Progenitor cell of endocrine pancreas (in vitro differentiated cells): ENCODE measurements at places on chromosomes 12 and 14.

DNA sequence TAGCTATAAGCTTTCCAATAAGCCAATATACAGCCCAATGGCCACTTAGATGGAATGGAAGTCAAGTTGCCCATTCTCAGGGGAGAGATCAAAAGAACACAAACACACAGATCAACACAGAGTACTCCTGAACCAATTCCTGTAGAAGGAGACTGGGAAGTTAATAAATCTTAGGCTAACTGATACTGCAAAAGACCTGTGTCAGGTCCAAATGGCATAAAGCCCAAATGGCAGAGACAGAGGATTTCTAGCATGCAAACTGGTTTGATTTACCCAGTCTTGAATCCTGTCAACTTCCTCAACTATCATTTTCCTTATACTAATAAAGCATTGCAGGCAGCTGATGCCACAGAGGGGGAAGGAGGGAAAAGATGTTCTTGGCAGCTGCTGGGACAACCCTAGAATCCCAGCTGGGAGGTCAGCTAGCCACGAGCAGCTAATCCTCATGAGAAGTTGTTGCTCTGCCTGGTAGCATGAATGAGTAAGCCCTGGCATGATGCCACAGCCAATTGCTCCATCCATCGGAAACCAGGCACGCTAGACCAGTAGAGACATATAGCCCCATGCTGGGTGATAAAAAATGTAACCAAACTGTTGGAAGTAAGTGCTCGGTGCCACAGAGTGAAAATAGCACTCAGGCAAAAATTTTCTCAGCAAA lies 26.2 kb downstream of the ANG start:
- DNase-seq, result no peak

- no peak for DNase-seq
These were observed 492.2 kb downstream of the APAF1 start for GRCh38 chr12:99137124-99137855.

DNA sequence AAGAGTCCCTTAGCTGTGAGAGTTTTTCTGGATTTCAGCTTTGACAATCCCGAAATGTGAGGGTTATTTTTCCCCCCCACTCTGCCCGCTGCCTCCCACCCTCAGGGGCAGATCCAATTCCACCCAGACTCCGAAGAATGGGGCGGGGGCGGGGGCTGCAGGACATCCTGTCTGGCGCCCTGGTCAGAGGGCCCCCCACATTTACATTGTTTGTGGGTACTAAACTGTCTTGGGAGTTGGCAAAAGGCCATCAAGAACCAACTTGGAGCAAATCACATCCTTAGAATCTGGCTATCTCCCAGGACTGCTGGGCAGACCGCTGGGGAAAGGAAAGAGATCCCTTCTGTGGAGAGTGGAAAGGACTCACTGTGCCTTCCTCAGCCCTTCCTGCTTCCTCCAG lies 2.4 kb downstream of the EMP1 start:
- no peak for DNase-seq

GRCh38 chr14:61033855-61034254 lies 52.8 kb downstream of the SLC38A6 start:
- no peak for DNase-seq

- DNase-seq, result no peak
These were observed 55.8 kb downstream of the EXOC5 start for GRCh38 chr14:57212919-57213318.

DNA sequence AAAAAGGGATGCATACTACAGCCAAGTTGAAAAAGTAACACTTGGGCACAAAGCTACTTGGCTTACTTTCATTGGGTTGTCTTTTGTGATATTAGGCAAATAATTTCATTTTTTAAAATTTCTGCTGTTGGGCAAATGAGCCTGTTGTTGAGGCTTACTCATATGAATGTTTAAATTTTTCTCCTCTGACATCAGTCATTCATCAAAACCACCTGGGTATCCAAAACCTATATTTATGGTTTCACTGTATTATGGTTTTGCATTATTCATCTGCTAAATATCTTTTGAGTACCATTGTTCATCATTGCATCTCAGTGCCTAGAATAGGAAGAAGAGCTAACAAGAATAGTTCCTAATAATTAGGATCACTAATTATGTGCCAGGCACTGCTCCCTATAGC lies 28.1 kb downstream of the DYRK2 start:
- DNase-seq, result no peak

GRCh38 chr14:29223947-29224346 lies 457.4 kb downstream of the FOXG1 start:
- no peak for DNase-seq

- no peak for DNase-seq
These were observed 1.4 kb upstream of the AKAP5 start for GRCh38 chr14:64463873-64464272.

GRCh38 chr14:81537193-81537592 lies 3.5 kb upstream of the SEL1L start:
- DNase-seq, result no peak

DNA sequence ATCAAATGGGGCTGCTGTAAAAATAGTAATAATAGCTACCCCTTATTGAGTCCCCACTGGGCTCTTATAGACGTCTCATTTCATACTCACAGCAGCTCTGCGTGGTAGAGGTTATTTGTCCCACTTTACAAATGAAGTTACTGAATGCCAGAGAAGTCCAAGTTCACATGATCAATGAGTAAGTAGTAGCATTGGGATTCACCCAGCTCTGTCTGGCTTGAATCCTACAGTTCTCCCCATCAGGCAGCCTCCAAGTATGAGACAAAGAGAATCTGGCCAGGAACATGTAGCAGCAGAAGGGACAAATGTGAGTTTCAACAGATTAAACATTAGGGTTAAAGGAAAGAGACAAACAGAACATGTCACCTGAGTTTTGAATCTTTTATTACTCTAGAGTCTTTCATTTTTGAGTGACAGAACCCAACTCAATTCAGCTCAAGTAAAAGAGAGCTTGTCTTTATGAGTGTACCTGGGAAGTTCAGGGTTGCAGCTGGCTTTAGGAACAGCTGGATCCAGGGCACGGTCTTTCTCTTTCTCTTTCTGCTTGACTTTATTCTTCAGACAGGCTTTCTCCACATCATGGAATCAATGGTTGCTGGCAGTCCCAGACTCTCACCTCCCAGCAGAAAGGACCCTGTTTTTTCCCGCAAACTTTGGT lies 64.1 kb upstream of the JDP2 start:
- DNase-seq, result no peak

- DNase-seq, result no peak
These were observed 32.2 kb upstream of the BCL7A start for GRCh38 chr12:121989276-121990113.

GRCh38 chr14:104420990-104421389 lies 158.6 kb upstream of the C14orf180 start:
- DNase-seq, result no peak

GRCh38 chr14:75983019-75983358 lies 1.2 kb upstream of the TGFB3 start:
- no peak for DNase-seq

GRCh38 chr12:44158746-44159145 lies 322.9 kb downstream of the TMEM117 start:
- no peak for DNase-seq

- no peak for DNase-seq
These were observed 4.4 kb upstream of the KCNK10 start for GRCh38 chr14:88327497-88327896.

GRCh38 chr12:126772171-126772864 lies 1494.7 kb upstream of the TMEM132C start:
- no peak for DNase-seq

DNA sequence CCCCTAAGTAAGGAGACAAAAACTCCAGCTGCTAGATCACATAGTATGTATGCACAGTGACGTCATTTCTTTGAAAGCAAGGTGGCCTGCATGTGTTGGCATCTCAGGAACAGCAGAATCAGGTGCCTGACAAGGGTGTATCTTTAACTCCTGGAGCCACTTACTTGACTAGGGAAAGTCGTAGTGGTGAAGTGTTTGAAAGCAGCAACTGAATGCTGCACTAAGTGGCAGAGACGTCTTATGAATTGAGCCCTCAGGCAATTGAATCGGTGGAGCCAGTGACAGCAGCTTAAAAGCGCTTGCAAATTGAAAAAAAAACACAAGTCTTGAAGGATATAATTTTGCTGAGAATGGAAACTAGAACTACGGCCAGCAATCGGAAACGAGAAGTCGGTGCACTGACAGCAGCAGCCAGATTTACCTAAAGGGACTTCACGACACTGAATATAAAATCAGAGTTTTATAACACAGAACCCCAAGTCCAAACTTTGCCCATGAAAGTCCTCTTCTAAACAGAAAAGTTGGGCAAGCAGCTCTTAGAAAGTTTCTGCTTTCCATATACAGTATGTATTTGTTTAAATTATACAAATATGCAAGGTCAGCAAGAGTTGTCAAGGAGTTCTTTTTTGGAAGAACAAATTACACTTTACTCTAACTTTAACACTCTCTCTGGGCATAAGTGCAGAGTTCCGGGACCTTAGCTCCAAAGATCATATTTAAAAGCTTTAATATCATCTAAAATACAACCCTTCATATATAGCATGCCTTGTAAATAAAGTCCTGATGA lies 1.1 kb downstream of the IGF1 start:
- no peak for DNase-seq

DNA sequence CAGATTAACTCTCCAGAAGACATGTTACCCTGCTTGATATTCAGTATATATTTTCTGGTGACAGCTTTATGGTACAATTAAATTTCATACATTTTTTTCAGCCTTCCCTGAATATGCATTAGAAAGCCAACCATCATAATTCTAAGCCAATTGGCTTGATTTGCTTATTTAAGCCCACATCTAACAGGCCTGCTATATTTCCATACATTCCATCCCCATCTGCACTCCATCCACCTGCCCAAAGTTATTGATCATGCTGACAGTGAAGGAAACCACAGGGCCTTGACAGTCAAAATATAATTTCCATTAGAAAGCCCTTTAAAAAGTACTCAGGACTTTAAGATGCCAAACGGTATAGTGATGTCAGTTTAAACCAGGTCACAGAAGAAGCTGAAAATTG lies 164.3 kb downstream of the GXYLT1 start:
- DNase-seq, result no peak

- no peak for DNase-seq
These were observed 39.8 kb downstream of the EGLN3 start for GRCh38 chr14:33911046-33911445.

DNA sequence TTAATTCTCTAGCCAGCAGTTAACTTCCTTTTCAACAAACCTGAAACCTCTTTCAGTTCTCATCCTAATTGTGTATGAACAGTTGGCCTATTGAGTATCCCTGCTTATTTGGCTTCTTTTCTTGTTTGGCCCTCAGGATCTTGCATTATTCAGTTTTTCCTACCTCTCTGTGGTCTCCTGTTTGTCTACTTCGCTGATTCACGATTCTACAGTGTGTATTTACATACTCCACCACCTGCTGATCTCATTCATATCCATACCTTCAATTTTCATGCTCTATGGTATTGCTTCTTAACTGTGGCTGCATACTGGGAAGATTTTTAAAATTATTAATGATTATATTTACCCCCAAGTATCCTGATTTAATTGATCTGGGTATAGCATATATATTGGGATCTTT lies 56.4 kb downstream of the RASSF9 start:
- DNase-seq, result no peak

DNA sequence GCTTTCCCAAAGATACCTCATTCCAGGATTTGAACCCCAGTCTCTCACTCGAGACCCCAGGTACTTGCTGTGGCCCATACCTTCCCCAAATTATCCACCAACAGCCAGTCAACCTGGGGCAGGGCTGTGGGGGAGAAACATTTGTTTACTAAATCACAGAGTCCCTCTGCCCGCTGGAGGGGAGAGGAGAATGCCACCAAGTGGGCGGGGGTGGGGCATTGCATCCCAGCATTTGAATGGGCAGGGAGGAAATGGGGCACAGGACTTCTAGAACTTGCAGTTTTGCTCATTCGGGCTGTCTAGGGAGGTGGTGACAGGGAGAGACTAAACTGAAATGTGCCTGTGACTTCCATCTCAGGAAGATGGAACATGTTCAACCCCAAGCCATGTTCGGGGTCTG lies 10.9 kb upstream of the SERPINA9 start:
- DNase-seq, result no peak

GRCh38 chr12:76263696-76264095 lies 84.5 kb downstream of the BBS10 start:
- DNase-seq, result no peak

GRCh38 chr14:24818058-24818822 lies 184.2 kb upstream of the GZMB start:
- DNase-seq, result no peak

GRCh38 chr14:99191395-99192027 lies 80.5 kb downstream of the BCL11B start:
- no peak for DNase-seq

- DNase-seq, result no peak
These were observed 116.0 kb downstream of the PRKCH start for GRCh38 chr14:61437381-61437780.

DNA sequence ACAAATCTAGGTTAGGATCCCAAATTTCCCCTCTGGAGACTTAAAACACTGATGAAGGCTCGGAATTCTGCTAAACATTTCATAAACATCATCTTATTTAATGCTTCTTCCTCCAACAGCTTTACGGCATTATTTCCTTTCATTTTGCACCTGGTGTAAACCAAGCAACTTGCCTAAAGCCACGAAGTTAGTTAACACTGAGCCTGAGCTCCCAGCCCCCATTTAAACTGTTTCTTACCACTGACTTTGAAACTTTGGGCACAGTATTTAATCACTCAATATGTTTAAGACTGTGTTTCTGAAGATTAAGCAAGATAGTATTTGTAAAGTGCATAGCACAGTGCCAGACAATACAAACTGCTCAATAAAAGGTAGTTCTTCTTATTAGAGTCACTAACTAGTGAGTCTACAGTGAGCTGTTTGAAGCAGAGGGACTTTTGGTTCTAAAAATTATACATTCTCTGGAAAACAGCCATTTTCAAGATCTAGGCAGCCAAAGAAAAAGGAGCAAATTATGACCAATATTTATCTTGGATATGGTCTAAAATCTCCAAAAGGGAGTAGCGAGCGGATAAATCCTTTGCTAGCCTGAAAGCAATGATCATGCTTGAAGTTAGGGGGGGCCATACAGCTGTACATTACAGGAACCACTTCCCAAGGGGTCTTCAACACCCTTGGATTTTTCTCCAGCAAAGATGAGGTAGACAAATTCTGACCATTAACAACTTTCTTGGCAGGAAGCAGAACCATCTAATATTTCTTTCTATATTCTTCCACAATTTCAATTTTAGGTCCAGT lies 4.0 kb downstream of the EGLN3 start:
- DNase-seq, result no peak

- DNase-seq, result no peak
These were observed 82.3 kb upstream of the ST8SIA1 start for GRCh38 chr12:22416801-22417200.

DNA sequence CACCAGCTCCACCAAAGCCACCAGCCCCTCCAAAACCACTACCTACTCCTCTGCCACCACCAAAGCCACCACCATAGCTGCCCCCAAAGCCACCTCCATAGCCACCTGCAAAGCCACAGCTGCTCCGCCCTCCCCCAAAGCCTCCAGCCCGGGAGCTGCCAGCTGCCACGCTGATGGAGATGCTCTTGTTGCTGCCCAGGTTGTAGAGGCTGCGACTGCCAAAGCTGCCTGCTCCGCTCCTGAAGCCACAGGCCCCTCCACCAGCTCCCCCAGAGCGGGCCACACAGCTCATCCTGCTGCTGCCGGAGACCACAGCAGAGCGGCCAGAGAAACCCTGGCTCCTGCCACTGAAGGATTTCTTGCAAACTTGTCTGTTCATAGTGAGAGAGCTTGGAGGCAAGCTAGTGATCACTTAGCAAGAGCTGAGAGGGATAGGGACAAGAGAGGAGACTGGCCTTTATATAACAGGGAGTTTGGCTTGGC lies at the start of gene KRT76:
Gene KRT76, minus strand, starts transcription at position 433 of the 483 bp plus-strand sequence. Its CDS starts 54 bp downstream, at position 379.
- no peak for DNase-seq

GRCh38 chr12:39393179-39393578 lies 49.7 kb downstream of the KIF21A start:
- DNase-seq, result no peak

- no peak for DNase-seq
These were observed 60.8 kb downstream of the TSPAN9 start for GRCh38 chr12:3137814-3138445.
